Suppressor macrophage treated with lipopolysaccharide for 1 hour (primary cell): ENCODE measurements at places on chromosomes 6 and 20.

DNA sequence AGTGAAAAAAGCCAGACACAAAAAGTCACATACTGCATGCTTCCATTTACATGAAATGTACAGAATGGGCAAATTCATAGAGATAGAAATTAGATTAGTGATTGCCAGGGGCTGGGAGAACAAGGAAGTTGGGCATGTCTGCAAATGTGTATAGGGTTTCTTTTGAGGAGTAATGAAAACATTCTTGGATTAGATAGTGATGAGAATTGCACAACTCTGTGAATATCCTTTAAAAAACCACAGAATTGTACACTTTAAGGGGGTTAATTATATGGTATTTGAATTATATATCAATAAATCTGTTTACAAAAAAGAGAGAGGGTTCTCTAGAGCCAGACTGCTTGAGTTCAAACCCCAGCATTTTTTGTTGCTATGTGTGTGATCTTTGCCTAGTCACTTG is 188.1 kb downstream of the CDC5L start:
- no peak for DNase-seq

DNA sequence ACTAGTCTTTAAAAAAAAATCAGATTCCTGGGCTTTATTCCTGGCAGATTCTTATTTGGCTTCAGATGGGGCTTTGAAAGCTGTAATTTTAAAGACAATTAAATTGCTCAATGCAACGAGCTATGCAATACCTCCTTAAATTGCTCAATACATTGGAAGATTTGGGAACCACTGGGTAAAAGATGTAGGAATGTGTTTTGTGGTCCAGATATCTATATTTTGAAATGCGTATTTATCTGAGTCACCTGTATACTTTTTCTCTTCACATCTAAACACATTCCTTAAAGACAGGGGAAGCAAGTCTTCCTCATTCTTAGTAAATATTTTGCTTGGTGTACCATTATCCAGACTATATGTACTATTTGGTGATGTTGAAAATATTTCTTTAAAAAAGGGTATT is 29.6 kb upstream of the MAP7 start:
- no peak for DNase-seq

GRCh38 chr6:158009114-158009891 is 27.6 kb downstream of the SYNJ2 start:
- peak; percentile 65 for DNase-seq

DNA sequence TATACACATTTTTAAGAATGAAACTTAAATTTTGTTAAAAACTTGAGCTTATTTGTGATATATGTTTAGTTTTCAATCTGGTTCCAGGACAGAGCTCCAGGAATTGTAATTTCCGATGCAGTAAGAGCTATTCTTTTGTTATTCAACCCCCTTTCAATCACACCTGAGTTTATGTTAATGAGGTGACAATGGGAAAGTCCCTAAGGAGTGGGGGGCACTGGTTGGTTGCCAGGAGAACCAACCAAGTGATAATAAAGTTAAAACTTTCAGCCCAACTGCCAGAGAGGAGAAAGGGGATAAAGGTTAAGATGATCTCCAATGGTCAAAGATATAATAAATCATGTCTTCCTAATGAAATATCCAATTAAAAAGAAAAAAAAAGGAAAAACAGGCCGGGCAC is 19.8 kb downstream of the MDN1 start:
- no peak for DNase-seq

DNA sequence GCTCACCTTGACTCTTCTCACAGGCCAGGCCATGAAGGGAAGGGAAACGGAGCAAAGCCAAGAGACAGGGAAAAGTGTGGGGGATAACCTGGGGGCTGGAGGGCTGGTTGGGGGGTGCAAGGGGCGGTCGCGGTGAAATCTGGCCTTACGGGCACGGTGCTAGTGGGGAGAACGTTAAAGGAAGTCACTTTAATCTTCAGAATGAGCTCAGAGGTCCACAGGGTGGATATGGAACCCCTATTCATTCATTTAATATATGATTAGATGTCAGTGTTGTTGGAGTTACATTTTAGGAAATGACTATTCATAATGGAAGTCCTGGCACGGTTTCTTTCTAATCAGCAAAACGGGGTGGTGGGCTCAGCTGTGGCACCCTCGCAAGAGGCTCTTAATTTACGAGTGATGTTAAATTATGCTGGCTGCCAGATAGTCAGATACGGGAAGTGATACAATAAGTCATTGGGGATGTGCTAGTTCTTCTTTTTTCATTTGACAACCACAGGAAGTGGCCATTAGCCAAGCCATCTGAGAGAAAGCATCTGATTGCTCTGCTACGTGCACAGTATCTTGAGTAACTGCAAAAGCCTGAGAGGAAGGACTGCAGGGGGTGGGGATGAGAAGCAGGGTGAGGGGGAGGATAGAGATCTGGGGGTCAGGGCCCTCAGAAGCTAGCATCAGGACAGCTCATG is 253.0 kb downstream of the QKI start:
- peak; percentile 93 for DNase-seq

GRCh38 chr6:159914565-159914923 is 23.8 kb downstream of the MAS1 start:
- DNase-seq: no peak

GRCh38 chr20:36279776-36280175 is 26.4 kb upstream of the DLGAP4 start:
- DNase-seq: no peak

GRCh38 chr6:47247227-47247797 is 62.4 kb downstream of the TNFRSF21 start:
- peak; percentile 73 for DNase-seq

DNA sequence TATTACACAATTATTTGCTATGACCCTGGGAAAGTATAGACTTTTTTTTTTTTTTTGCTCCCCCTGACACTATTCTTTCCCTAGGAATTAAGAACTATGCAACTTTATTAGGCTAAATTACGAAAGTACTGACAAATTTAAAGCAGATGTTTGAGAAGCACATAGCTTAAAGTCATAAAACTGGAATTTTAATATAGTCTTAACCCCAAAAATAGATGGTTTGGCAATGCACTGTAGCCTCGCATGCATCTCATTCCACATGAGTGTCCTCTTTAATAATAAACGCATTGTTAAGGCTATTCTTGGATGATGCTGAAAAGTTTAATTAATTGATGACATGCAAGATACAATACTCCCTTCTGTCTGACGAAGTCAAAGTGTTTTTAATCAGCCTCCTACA is 49.3 kb downstream of the TBC1D7 start:
- no peak for DNase-seq

DNA sequence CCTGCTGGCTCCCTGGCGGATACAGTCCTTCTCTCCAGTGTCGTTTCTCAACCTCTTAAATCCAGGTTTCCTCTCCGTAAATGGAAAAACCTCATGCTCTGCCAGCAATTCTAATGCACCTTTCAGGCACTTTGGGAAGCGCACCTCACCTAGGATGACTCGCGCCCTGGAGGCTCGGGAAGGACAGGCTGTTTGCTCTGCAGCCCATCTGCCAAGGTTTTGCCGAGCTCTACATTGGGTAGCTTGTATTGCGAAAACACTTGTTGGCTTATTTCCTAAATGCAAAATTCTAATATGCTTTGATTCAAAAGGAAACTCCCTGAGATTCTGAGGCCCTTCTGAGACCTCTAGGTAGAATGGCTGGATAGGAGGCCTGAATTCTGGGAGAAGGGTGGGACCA is 102.6 kb upstream of the MLN start:
- no peak for DNase-seq

DNA sequence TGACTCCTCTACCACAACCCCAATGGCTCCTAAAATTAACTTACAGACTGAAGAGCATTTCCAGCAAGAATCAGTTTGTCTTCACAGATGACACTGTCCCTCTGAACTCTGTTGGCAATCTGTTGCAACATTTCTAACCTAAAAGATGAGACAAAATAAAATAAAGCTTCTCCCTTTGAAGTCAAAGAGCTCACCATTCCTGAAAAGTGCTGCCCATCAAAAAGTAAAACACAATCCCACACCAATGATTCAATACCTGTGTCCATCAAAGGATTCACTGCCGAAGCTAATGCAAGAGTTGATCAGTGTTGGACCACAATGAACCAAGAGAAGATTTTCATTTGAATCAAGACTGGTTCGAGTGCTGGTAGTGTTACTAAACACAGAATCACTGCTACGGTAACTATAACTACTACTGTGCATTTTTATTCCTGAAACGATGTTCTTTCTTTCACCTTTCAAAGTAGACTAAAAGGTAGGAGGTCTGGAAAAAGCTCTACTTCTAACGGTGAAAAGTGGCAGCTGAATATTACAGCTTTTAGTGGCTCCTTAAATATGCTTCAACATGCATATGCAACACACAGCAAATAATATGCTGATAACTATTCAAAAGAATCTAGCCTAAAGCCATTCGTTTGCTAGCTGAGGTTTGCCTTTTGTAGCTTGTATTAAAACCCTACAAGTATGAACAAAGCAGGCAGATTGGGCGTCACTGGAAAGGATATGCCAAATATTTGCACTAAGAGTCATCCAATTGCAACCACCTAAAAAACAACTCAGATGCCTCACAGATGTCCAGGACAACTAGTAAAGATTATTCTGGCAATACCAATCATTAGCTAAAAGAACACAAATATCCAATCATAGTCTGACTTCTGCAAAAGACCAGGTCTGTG is at the start of gene DST:
Gene DST (minus strand): TSS at position 524 of the 896 bp plus-strand sequence.
- no peak for DNase-seq

GRCh38 chr6:138590796-138591709 is 91.8 kb upstream of the NHSL1 start:
- DNase-seq: peak; percentile 75

- DNase-seq: no peak
Observed at GRCh38 chr6:126607289-126607688, 267.4 kb downstream of the CENPW start.

- no peak for DNase-seq
Observed at GRCh38 chr6:38935051-38935450, 113.5 kb upstream of the GLP1R start.

DNA sequence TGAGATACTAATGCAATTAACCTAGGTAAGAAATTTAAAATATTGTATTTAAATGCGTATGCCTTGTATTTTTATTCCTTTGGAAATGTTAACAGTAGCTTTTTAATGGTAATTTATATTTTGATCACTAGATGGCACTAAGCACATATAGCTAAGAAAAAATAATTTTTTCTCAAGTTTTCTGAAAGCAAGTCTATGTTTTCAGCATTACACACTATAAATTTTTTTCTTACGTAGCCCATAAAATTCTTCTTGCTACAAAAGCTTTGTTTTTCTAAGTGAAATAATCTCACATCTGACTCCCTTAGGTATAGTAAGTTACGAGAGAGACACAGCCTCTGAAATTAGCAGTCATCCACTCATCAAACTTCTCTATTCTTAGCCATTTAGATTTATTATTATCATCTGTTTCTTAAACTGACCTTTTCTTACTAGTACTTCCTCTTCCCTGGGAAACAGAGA is 35.7 kb downstream of the TSPYL4 start:
- peak; percentile 22 for DNase-seq

- no peak for DNase-seq
Observed at GRCh38 chr6:14912226-14912625, 333.6 kb upstream of the JARID2 start.
